Naive thymus-derived CD8-positive, alpha-beta T cell (primary cell): ENCODE measurements at places on chromosomes 13 and 19. TPM values are rescaled to one million over a fixed set of nuclear protein-coding genes. Genes with fewer than 3 reads are reported as not detected.

DNA sequence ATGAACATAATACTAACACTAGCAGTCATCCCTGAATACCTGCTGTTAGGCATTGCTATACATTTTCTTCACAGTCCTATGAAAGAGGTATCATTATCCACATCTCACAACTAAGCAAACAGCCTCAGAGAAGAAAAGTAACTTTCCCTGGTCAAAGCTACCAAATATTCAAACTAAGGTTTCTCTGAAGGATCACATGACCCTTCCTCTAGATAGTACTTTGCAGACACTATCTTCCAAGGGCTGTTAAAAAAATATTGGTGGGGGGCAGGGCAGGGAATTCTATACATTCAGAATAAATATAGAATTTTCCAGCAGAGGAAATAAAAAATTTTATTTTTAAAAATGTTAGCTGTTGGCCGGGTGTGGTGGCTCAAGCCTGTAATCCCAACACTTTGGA, 3.1 kb downstream of the SLC25A30 start:
- DNase-seq, result no peak

The SLITRK5 gene
- total RNA-seq, result not detected

- DNase-seq, result no peak
Observed at GRCh38 chr13:99967869-99968520, 3.6 kb downstream of the ZIC5 start.

The TNFSF13B gene
- total RNA-seq, result 4.4 TPM

GRCh38 chr13:80473695-80474094, 132.8 kb upstream of the SPRY2 start:
- DNase-seq, result no peak
